ENCODE measurements at places on chromosomes 6 and 20. TPM values are rescaled to one million over a fixed set of nuclear protein-coding genes. Genes with fewer than 3 reads are reported as not detected.

Gene TSBP1
- total RNA-seq: not detected

DNA sequence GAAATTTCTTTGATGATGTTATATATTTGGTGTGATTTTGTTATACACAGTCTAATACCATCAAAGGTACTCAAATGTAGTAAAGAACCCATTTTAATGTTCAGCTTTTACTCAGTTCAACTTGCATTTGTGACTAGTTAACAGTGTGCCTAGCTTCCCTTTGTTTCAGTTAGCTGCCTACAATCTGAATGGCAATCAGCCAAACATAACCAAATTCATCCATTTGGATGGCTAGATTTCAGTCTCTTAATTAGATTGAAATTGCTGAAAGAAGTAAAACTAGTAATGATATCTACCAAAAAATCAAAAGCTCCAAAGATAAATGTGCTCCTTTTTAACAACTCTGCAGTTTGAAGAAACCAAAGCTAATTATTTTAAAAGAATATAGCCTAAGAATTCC, 6.9 kb downstream of the EPHA7 start:
- DNase-seq: no peak

Gene PLN
- total RNA-seq: not detected

GRCh38 chr6:32082935-32083334, 26.2 kb downstream of the TNXB start:
- DNase-seq: no peak

Gene NTSR1
- 1.4 TPM for total RNA-seq

DNA sequence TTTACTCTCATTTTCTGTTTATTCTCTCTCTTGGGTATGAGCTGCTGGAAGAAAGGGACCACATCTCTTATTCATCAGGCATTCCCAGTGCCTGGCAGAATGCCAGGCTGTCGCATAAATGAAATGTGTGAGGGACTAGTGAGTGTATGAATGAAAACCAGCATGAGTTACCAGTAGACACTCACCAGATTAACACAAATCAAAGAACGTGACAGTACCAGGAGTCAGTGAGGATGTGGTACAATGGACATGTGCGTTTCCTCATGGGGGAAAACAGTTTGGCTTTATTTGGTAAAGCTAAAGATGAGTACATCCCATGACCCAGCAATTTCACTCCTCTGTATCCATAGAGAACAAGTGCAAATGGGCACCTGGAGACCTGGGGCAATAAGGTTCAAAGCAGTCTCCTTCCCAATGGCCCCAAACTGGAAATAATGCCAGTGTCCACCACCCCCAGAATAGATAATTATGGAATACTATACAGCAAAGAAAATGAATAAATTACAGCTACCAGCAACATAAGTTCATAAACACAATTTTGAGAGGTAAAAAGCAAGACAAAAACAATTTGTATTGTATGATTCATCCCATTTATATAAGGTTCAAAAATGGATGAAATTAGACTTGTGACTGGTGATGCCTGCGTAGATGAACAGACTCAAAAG, 93.3 kb downstream of the CDH22 start:
- DNase-seq: no peak

- peak; percentile 66 for DNase-seq
These were observed 180.2 kb downstream of the PACRG start for GRCh38 chr6:162907876-162908481.

Gene FNDC1
- total RNA-seq: 0.38 TPM

Gene TRIM31
- total RNA-seq: not detected

GRCh38 chr6:165117121-165117520, 192.3 kb downstream of the C6orf118 start:
- no peak for DNase-seq

- no peak for DNase-seq
These were observed 388.3 kb downstream of the BMP2 start for GRCh38 chr20:7155794-7156193.

GRCh38 chr6:113634352-113635163, 222.6 kb upstream of the MARCKS start:
- no peak for DNase-seq

Gene TRIM15
- total RNA-seq: 1.0 TPM

DNA sequence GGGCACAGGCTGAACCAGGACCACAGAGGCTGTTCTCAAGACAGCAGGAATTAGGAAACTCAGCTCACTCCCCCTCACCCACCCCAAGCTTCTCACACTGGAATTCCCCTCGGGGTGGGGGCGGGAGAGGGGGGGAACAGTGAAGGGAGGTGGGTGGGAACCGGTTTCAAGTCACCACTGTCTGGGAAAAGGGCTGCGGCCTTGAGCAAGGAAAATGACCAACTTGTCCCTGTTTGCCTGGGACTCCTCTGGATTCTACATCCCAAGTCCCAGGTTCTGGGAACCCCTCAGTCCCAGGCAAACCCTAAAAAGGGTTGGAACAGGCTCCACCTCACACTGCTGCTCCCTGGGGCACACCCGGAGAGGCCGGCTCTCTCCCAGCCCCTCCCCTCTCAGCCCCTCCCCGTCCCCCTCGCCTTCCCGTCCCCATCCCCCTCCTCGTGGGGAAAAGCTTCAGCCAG, 230.7 kb downstream of the TFAP2C start:
- peak; percentile 55 for DNase-seq

GRCh38 chr20:59705651-59706399, 101.5 kb downstream of the PHACTR3 start:
- DNase-seq: peak; percentile 47

Gene MUC21
- total RNA-seq: not detected

GRCh38 chr6:133033263-133033662, 207.9 kb upstream of the EYA4 start:
- DNase-seq: no peak

DNA sequence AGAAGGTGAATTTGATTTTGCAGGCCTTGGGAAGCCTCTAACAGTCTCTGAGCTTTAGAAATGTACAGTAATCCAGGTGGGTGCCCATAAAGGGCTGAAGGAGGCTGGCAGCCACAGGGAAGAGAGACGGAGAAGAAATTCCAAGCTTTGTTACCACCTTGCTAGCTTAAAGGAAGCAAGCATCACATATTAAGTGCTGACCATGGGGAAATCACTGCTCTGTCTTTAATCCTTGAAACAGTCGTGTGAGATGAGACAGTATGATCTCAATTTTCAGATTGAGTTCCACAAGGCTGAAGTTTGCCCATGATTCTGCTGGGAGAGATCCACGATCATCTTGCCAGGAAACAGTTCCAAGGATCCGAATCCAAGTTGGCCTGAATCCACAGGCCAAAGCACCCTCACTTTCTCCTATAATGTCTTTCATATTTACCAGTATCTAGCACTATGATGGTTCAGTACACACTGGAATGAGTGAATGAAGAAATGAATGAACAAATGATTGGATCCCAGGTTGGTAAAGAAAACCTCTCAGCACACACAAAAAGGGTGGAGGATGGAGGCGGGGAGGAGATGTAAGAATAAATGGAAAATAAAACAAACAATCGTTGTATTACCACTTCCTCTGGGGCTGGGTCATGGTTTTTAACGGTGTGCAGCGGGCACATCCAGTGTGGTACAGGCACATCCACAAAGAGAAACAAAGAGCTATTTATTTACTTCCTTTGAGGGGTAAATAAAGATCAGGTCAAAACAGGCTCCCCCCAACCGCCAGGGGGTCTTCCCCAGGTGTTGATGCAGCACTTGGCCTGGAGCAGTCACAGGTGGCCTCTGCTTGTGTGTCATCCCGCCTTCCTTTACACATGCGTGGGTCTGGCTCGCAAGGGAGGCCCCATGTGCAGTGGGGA, 28.2 kb upstream of the TAF8 start:
- peak; percentile 24 for DNase-seq

DNA sequence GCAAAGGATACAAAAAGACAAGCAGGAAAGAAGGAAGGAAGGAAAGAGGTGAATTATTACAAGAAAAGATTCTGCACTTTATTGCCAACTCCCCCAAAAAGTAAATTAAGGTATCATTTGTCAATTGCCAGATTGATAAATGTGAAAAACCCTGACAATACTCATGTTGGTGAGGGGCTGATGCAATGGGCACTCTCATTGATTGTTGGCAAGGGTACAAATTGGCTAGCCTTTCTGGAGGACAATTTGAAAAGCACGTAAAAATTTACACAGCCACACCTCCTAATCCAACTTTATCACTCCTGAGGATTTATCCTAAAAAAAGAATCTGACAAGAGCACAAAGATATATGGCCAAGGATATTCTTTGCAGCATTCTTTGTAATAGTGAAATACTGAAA, 47.7 kb downstream of the SCML4 start:
- no peak for DNase-seq

DNA sequence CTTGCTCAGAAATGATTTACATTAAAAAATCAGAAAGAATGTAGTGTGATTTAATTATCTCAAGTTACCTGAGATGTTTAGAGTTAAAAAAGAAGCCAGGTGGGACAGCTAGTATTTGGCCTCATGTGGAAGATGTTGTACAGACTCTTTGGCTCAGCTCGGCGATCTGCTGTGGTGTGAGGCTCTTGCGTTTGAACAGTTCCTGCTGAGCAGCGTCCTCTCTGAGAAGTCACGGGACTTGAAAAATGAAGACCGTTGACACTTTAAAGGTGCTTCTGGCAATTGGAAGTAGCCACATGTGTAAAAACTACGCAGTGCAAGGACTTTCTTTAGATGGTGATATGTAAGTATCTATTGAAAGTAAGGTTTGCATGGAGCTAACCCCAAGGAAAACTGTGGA, 169.0 kb downstream of the BACH2 start:
- DNase-seq: no peak

Gene CST5
- not detected for total RNA-seq

Gene SULF2
- total RNA-seq: 20.7 TPM

GRCh38 chr6:139698526-139699176, 324.2 kb upstream of the CITED2 start:
- DNase-seq: no peak

Gene HLA-DQB2
- total RNA-seq: not detected

- no peak for DNase-seq
These were observed 9.8 kb upstream of the GRM4 start for GRCh38 chr6:34155471-34156300.

DNA sequence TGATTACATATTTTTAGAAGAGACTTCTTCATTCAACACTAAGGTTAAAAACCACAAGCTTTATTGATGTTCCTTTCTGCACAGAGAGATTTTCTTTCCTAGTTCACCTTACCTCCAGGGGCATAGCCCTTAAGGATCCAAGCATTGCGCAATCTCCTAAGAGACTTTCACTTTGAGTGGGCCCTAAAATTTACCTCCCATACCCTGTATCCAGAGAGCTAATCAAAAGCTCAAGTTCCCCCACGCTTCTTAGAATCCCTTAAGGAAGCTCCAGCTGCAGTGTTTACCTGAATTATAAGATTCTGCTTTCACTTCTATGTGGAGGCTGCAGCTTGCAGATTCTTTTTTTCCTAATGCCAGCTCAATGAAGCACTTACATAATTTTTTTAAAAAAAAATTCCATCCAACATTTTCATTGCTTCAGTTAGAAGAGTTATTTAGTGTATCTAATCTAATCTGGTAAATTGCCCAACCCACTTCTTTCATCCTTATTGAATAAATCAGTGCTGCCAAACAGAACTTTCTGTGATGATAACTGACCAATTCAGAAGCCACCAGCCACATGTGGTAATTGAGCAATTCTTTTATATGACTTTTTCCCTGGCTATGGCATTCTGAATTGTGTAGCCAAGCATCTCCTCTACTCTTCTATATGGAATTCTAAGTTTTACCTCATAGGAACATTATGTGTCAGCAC, 24.6 kb upstream of the SPTLC3 start:
- no peak for DNase-seq

DNA sequence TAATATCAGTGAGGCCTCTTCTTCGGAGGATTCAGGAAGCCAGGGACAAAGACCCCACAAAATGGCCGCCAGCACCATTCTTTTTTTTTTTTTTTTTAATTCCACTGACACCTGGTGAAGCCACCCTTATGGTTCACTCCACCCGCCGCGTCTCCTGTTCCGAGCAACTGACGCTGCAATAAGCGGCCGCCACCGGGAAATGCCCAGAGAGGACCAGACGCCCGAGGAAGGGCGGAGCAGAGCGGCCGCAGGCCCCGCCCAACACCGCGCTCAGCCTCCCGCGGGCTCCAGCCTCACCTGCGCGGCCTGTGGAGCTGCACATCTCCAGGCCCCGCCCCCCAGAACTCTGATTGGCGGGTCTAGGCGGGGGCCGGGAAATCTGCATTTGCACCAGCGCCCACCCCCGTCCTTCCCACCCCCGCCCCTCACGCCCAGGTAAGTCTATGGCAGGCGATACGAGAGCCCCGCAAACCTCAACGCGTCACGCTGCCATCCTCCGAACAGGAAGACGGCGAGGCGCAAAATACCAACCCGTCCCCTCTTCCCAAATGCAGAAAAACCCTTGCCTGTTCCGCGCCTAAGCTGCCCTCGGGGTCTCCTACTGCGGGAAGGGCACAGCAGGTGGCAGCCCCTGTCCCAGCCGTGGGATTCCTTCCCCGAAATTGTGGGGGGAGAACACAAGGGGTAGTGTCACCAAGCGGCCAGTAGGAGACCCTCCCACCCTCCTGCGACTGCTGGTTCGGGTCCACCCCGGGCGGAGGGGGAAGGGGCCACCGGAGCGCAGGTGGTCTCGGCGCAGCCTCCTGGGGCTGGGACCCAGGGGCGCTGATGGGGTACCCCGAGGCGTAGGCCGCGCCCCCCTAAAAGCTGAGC, 960 bp downstream of the ATP9A start:
- DNase-seq: peak; percentile 90

Gene CRISP2
- 0.50 TPM for total RNA-seq

- DNase-seq: no peak
These were observed 35.4 kb upstream of the HFE start for GRCh38 chr6:26051665-26052310.

Gene HLA-DPB1
- total RNA-seq: 37.6 TPM

Gene SCAF8
- 40.8 TPM for total RNA-seq

- no peak for DNase-seq
These were observed 172.9 kb upstream of the MCHR2 start for GRCh38 chr6:100166956-100167355.

DNA sequence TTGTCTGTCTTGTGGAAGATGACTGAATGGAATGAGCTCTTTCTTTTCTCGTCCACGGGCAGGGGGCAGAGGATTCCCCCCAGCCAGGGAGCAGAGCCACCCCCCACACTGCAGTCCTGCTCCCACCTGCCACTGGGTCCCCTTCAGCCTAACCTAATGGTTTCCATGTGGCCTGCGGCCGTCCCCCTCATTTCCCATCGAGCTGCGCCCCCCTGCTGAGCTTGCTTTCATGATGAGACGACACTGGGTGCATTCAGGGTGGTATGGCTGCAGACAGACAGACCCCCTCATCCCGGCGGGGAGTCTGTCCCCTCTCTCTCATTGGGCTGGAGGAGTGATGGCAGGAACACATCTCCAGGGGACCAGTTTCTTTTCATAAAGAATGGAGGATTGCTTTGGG, 140.8 kb downstream of the DTNBP1 start:
- no peak for DNase-seq
